Memory B cell (primary cell): ENCODE measurements at places on chromosomes 5 and 9.
A peak's percentile ranks its signal among the peaks of the same experiment; 100 is the strongest.

- DNase-seq, result no peak
Measured at GRCh38 chr5:99063737-99064136, 134.9 kb upstream of the CHD1 start.

GRCh38 chr9:27749838-27750237, 176.6 kb upstream of the C9orf72 start:
- DNase-seq, result no peak

GRCh38 chr9:6715755-6716643, 41.8 kb upstream of the KDM4C start:
- DNase-seq, result peak; percentile 44

GRCh38 chr5:35269006-35269405, 38.7 kb upstream of the PRLR start:
- no peak for DNase-seq

DNA sequence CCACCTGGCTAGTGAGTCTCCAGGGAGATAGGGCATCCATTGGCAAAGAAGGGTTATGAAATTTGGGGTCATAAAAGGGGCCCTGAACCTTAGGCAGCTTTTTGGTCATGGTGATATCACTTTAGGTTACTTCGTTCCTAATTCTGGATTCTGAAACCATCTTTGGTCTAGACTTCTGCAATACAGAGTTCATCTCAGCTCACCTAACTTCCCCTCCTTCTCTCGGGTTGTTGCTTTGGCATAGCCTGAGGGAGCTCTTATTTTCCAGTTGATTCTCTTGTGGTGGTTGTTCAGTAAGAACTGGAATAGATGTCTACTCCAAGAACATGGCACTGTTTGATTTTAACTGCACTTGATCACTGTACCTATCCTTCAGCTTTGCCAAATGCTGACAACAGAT, 148.9 kb upstream of the RUSC2 start:
- no peak for DNase-seq

- no peak for DNase-seq
Measured at GRCh38 chr9:89464300-89464901, 33.5 kb downstream of the SEMA4D start.

- no peak for DNase-seq
Measured at GRCh38 chr5:180648658-180649296, 623 bp downstream of the FLT4 start.

DNA sequence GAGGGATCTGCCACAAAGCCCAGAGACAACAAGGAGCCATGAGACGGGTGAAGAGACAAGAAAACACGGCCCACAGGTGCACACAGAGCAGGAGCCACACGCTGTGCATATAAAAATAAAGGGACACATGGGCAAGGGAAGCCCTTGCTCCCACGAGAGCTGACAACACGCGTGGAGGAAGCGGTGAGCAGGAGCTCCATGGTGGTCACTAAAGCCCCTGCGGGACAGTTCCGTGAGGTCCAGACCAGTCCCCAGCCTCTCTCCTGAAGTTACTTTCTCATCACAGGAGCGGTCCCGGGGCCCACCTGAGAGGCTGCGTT, 90.7 kb downstream of the CAMSAP1 start:
- DNase-seq, result no peak

DNA sequence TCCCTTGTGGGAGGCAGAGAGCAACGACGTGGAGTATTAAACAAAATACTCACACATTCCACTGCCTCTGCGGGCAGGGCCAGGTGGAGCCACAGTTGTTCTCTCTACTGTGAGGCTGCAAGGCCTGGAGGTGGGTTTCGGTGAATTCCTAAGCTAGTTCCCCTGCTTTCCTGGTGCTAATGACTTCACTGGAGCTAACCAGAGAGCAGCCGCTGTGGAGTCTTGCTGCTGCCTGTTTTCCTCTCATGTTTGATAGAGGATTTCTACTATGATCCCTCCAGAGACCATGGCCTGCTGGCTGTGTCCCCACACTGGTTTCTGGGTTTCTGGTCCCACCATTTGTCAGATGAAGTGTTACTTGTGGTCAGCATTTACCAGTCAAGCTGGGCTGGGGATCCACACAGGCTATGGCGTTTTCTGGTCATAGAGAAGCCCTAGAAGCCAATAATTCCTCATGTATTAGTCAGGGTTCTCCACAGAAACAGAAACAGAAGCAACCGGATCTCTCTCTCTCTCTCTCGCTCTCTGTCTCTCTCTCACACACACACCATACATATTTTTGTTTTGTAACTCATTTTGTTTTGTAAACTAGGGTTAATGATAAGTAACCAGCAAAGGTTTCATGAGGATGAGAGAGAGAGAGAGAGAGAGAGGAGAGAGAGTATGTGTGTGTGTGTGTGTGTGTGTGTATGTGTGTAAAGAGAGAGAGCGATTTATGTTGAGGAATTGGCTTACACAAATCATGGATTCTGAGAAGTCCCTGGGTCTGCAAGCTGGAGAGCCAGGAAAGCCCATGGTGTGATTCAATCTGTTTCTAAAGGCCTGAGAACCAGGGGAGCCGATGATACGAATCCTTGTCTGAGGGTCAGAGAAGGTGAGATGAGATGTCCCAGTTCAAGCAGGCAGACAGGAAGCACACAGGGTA, 403.0 kb downstream of the GADD45G start:
- no peak for DNase-seq

- peak; percentile 58 for DNase-seq
Measured at GRCh38 chr9:128683340-128684064, 5.5 kb upstream of the SET start.

- DNase-seq, result no peak
Measured at GRCh38 chr5:51202161-51202560, 181.1 kb upstream of the ISL1 start.

GRCh38 chr5:10017786-10018185, 231.9 kb downstream of the ATPSCKMT start:
- DNase-seq, result no peak

- DNase-seq, result no peak
Measured at GRCh38 chr5:143251190-143251589, 152.3 kb downstream of the NR3C1 start.

- no peak for DNase-seq
Measured at GRCh38 chr9:87184956-87185642, 237.8 kb upstream of the GAS1 start.

DNA sequence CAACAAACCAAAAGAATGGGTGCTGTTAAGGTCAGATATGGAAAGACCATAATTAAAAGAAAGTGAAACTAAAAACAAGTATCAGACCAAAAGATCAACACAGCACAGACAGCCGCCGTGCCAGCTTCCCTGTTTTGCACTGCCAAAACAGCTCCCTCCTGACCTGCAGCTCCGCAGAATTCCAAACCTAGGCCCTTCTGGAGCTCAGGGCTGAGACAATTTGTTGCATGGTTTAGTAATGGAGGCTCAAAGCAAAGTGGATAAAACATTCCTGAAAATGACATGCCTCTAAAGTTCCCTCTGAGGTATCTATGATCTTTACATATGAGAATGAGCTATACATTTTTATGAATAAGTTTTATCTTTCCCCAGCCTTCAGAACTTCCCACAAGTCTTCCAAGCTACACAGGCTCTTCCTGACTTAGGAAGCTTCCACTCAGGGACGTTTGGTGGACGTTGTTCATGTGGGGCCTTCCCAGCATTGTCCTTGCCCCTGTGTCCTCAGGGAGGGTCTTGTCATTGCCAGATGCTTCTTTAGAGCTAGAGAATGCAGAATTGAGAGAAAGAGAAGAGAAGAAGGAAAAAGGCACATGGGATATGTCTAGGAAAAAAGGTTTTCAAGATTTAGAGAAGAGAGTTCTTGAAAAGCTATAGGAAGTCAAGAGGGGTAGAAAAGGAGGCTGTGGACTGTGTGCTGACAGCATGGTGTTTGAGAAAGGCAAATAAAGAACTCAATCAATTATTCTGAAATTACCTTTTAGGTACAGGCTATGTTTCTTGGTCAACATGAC, 28.4 kb upstream of the SSBP2 start:
- DNase-seq, result peak; percentile 40

DNA sequence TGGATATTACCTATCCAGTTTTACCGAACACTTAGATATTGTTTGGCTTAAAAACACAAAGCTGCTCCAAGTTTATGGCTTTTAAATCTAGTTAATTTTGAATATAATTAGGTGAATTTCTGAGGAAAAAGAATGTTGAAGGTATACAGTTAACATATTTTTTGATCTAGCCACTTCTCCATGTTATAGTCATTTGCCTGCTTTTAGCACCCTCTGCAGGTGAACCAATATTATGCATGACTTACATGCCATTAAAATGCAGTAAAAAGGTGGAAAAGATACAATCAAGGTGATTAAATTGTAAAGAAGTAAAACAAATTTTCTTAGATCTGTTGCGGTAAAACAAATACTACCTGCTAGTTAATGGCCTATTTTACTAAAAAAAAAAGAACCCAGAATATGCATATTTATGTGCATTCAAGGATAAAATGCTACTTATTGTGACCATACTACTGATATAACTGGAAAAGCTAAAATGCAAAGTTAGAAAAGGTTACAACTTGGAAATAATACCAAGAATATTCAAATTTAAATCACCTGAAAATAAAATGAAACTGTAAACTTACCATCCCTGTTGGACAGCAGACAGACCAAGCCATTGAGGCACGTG, 132.1 kb downstream of the AP3B1 start:
- DNase-seq, result no peak
